Activated T-helper 1 cell treated with Interleukin-2 at 50 U/mL for 16 hours (primary cell): ENCODE measurements at places on chromosomes 5 and 9.

GRCh38 chr5:143235423-143235822, 168.1 kb downstream of the NR3C1 start:
- no peak for DNase-seq

GRCh38 chr5:108581026-108581425, 166.7 kb upstream of the FER start:
- DNase-seq: no peak

- no peak for DNase-seq
Observed at GRCh38 chr5:115291397-115291796, 5.1 kb downstream of the CCDC112 start.

- DNase-seq: no peak
Observed at GRCh38 chr5:78887384-78888118, 97.6 kb downstream of the ARSB start.
